ENCODE measurements at places on chromosomes 3 and 15.

GRCh38 chr15:65949011-65949410, 79.7 kb downstream of the RAB11A start:
- no peak for DNase-seq

- peak; percentile 53 for DNase-seq
Measured at GRCh38 chr3:99269606-99270351, 368.3 kb upstream of the DCBLD2 start.

- no peak for DNase-seq
Measured at GRCh38 chr3:32883817-32884216, 66.0 kb downstream of the TRIM71 start.

- DNase-seq = peak; percentile 32
Measured at GRCh38 chr3:185552358-185552877, at the start of gene LIPH. Gene LIPH, minus strand, starts transcription at chr3:185552588. Its CDS starts 117 bp downstream, at chr3:185552471.

- DNase-seq = peak; percentile 10
Measured at GRCh38 chr3:62039586-62039985, 333.8 kb downstream of the FEZF2 start.

- no peak for DNase-seq
Measured at GRCh38 chr3:116749388-116749787, 39.8 kb downstream of the TUSC7 start.

GRCh38 chr15:57321485-57321884, 54.8 kb upstream of the CGNL1 start:
- no peak for DNase-seq
